Lung (tissue), 17 donors: ENCODE measurements at places on chromosomes 3 and 15. TPM values are rescaled to one million over a fixed set of nuclear protein-coding genes. Genes with fewer than 3 reads are reported as not detected.

Gene RTP1
- not detected for polyA plus RNA-seq

Gene DENND6A
- polyA plus RNA-seq: 8.3 TPM

Gene LRRC31
- polyA plus RNA-seq: 1.0 TPM

Gene FBXL22
- 0.42 TPM for polyA plus RNA-seq

Gene CPLX3
- 0.13 TPM for polyA plus RNA-seq

Gene AGBL1
- 0.57 TPM for polyA plus RNA-seq

Gene C2CD4A
- 0.86 TPM for polyA plus RNA-seq

Gene RBM5
- polyA plus RNA-seq: 74.3 TPM

Gene CISH
- polyA plus RNA-seq: 104 TPM

Gene CELSR3
- 1.2 TPM for polyA plus RNA-seq

Gene ALG3
- polyA plus RNA-seq: 32.2 TPM

Gene LRRC49
- polyA plus RNA-seq: 5.6 TPM

Gene SLCO2A1
- polyA plus RNA-seq: 27.8 TPM

Gene IL17RD
- polyA plus RNA-seq: 0.25 TPM

Gene ZFYVE19
- polyA plus RNA-seq: 19.4 TPM
